Suppressor macrophage treated with lipopolysaccharide for 4 hours (primary cell): ENCODE measurements at places on chromosomes 1 and 21.

DNA sequence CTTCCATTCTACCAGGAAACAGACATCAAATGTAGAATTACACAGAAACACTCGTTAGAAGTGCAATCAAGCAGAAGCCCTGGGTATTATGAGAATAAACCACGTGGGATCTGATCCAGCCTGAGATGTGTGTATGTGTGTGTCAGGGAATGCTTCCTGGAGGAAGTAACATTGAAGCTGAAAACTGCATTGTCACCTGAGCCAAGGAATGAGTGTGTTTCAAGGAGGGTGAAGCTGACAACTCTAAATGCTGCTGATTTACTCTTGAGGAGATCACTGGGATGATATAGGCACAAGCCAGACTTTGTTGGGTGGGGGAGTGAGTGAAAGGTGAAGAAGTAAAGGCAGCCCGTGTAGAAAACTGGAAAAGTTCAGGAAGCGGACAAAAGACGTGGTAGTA, 27.6 kb downstream of the FAAH start:
- DNase-seq: no peak

DNA sequence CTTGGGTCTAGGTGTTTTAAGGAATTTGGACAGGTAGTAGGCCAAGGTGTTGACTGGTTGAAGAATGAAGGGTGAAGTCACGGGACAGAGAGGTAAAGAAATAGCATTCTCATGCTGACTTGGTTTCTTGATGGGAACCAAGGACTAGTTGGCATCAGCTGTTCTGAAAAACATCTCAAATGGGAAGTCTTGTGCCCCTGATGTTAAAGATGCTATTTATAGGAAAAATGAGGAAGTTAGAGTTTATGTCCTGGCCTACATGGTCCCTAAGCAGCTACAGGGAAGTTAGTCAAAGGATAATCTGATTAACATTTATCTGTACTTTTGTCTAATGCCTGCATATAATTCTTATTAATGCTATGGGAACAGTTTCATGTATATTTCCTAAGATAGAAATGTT, 262.4 kb downstream of the HHIPL2 start:
- DNase-seq: peak; percentile 50

DNA sequence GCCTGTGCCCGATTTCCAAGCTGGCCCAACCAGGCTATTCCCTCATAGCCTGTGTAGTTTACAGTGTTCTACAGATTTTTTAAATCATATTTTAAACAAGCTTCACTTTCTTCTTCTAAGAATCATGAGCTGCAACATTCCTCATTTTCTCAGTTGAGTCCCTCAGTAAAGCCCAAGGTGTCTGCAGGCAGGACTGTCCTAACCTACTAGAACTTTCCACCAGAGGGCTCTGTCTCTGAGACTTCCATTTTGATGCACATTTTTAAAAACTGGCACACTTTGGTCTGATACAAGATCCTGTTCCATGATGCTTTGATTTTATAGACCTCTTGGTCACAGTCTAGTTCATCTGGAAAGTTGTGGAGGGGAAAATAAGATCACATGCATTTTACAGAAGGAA, 21.6 kb upstream of the SLAMF6 start:
- DNase-seq: peak; percentile 50

GRCh38 chr1:221700536-221700935, 41.4 kb downstream of the DUSP10 start:
- DNase-seq: no peak

DNA sequence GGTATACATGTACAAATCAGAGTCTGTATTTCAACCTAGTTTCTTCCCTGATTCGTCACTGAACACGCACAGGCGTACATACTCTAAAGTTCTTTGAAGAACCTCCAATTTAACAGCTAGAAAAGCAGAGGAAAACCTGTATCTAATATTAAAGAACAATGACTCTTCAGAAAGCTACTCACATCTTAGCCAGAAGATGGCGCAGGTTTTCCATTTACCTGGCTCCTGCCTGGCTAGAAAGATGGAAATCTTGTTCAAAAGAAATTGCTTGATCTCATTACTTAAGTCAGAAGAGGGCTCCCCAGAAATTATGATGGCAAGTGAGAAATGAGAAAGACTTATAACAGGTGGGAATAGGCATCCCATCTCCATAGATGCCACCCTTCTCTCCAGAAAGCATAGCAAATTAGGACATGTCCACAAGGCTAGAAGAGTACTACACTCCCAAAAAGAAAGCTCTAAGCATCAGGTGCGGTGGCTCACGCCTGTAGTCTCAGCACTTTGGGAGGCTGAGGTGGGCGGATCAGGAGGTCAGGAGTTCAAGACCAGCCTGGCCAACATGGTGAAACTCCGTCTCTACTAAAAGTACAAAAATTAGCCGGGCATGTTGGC, 19.0 kb upstream of the L1TD1 start:
- peak; percentile 59 for DNase-seq

DNA sequence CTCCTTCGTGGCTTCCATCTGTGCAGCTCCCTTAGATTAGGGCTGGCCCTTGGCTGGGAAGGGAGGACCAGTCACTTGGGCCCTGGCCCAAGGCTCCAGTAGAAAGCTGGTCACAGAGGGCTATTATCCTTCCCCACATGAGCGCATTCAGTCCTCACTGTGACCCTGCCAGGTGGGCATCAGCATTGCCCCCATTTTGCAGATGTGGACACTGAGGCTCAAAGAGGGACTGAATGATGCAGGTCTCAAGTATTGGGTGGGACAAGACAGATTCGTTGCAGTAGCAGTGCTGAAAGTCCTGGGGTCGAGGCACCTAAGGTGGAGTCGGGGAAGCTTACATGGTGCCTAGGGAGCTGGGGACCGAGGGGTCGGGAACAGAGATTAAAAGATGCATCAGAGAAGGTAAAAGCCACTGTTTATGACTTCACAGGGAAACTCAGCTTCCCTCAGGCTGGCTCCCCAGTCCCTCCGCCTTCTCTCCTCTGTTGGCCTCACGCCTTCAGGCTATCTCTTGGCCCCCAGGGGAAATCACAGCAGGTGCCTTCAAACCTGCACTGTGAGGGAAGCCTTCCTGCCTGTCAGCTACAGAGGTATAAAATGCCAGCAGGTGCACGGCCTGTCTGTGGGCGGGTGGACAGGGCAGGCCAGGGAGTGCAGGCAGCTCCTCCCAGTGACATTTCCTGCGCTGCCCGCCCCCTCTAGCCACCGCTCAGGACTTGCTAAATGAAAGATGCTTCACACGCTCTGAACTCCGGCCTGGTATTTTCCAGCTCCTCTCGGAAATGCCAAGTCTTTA, 178.4 kb downstream of the GRIK3 start:
- DNase-seq: no peak

DNA sequence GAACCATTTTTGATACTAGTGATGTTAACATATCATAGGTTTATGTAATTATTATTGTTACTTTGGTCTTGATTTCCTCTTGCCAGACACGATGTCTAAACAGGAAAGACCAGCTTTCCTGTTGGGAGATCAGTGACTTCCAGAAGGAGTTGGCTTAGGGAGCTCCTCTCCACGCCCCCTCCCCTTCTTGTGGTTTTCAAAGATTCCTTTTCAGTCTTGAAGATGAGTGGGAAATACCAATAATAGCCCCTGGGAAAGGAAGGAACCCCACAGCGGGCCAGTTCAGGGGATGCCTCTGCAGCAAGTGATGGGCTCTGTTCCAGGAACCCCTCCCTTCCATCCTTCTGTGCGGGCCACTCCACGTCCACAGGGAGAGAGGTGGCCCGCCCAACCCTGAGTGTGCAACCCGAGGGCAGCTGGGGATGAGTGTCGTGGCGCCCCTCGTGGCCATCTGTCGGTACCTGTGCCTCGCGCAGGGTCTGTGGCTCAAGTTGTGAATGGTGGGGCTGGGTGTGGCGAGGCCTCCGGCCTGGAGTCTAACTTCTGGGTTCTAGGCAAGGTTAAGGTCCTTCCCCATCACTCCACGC, 65.7 kb downstream of the TLR5 start:
- DNase-seq: no peak

- DNase-seq: no peak
Measured at GRCh38 chr1:234582186-234582585, 27.8 kb downstream of the IRF2BP2 start.

DNA sequence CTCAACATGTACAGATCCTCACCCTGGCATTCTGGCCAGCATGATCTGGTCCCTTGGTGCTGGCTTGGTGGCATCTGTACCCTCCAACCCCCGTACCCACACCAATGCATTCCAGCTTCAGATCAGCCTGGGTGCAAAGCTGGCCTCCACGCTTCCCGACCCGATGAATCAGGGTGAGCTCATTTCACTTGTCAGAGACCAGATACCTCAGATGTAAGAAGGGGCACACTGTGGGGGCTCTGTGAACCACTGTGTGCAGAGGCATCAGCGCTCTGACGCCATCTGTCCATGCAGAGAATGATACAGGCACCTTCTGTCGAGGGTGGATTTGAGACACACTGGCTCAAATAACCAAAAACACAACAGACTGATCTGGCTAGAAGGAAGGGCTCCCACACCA, 76.6 kb downstream of the DMRTB1 start:
- no peak for DNase-seq

GRCh38 chr1:1542766-1543705, 2.6 kb upstream of the TMEM240 start:
- DNase-seq: no peak

- peak; percentile 14 for DNase-seq
Measured at GRCh38 chr1:182995894-182996293, 27.3 kb upstream of the LAMC1 start.

DNA sequence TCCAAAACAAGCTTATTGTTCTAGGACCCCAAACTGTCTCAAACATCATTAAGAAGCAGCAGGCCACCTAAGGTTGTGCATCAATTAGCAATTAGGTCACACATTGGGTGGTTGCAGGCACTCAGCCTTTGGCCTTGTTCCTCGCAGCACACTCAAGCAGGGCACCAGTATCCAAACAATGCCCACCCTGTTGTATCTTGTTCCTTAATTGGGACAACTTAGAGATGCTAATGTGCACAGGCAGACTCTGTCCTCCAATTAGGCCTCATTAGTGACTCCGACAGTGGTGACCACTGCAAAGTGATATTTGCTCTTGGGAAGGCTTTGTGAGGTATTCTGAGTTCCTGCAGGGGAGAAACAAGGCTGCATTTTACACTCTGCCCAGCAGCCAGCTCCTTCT, 515.1 kb upstream of the PTBP2 start:
- no peak for DNase-seq

GRCh38 chr1:203408486-203409481, 57.9 kb upstream of the FMOD start:
- DNase-seq: peak; percentile 75
